Glomerular endothelial cell (primary cell): ENCODE measurements at places on chromosomes 16 and 17. TPM values are rescaled to one million over a fixed set of nuclear protein-coding genes. Genes with fewer than 3 reads are reported as not detected.

Gene CIITA
- total RNA-seq: 0.19 and 0.93 TPM in 2 replicates

Gene TEKT3
- total RNA-seq: not detected in 2 replicates

Gene GRB7
- total RNA-seq: not detected in 2 replicates

Gene CES2
- total RNA-seq: 32.6 and 39.3 TPM in 2 replicates

Gene ITGAD
- total RNA-seq: not detected in 2 replicates

Gene TVP23A
- not detected in 2 replicates for total RNA-seq

Gene PRR35
- not detected in 2 replicates for total RNA-seq

Gene SLX1B
- 36.4 and 38.0 TPM in 2 replicates for total RNA-seq

Gene USH1G
- total RNA-seq: not detected in 2 replicates

Gene GUCY2D
- not detected in 2 replicates for total RNA-seq

Gene CORO7
- total RNA-seq: 79.0 and 96.6 TPM in 2 replicates

Gene TNS4
- total RNA-seq: not detected in 2 replicates

Gene TMEM88
- 24.8 and 46.8 TPM in 2 replicates for total RNA-seq

Gene ABI3
- total RNA-seq: 22.3 and 26.2 TPM in 2 replicates

Gene GNG13
- total RNA-seq: not detected in 2 replicates

Gene SNAI3
- 0.12 TPM in 1 of 2 replicates, not detected in the other for total RNA-seq

Gene HSD11B2
- not detected in 2 replicates for total RNA-seq

Gene CES5A
- total RNA-seq: not detected in 2 replicates

Gene GPRC5C
- 8.6 and 17.5 TPM in 2 replicates for total RNA-seq

Gene P3H4
- total RNA-seq: 63.0 and 85.1 TPM in 2 replicates

Gene SIRT7
- 22.7 and 33.2 TPM in 2 replicates for total RNA-seq

Gene TEX14
- total RNA-seq: not detected in 2 replicates

Gene SAMD14
- 9.6 and 24.9 TPM in 2 replicates for total RNA-seq

Gene STUB1
- 159 and 240 TPM in 2 replicates for total RNA-seq

Gene ANKRD40CL
- total RNA-seq: not detected in 2 replicates

Gene MAPK7
- 24.9 and 36.8 TPM in 2 replicates for total RNA-seq

Gene UTS2R
- total RNA-seq: not detected in 2 replicates

Gene SPSB3
- total RNA-seq: 36.2 and 63.6 TPM in 2 replicates

Gene KRTAP2-1
- total RNA-seq: not detected in 2 replicates

Gene OTOP3
- total RNA-seq: not detected in 2 replicates

Gene NPIPB6
- 2.2 TPM in 1 of 2 replicates, not detected in the other for total RNA-seq

Gene SYCE1L
- 2.1 and 11.6 TPM in 2 replicates for total RNA-seq

Gene BCL7C
- 44.5 and 54.5 TPM in 2 replicates for total RNA-seq

Gene SLC47A2
- not detected in 2 replicates for total RNA-seq

Gene ICAM2
- total RNA-seq: 1,004 and 1,319 TPM in 2 replicates

Gene WNK4
- total RNA-seq: 8.8 and 10.4 TPM in 2 replicates

Gene C1QTNF8
- total RNA-seq: not detected in 2 replicates

Gene CACNG4
- total RNA-seq: 0.05 TPM in 1 of 2 replicates, not detected in the other

Gene CMTM1
- total RNA-seq: 1.7 and 2.9 TPM in 2 replicates

Gene TRPV3
- 0.06 TPM in 1 of 2 replicates, not detected in the other for total RNA-seq

Gene GCGR
- not detected in 2 replicates for total RNA-seq

Gene ASGR2
- not detected in 2 replicates for total RNA-seq

Gene FADS6
- total RNA-seq: not detected in 2 replicates

Gene HS3ST2
- not detected in 2 replicates for total RNA-seq

Gene OR3A2
- total RNA-seq: not detected in 2 replicates

Gene CFAP119
- 2.0 and 6.5 TPM in 2 replicates for total RNA-seq

Gene CWC25
- total RNA-seq: 15.8 and 16.2 TPM in 2 replicates

Gene CRYBA1
- not detected in 2 replicates for total RNA-seq

Gene WNT3
- total RNA-seq: 0.29 and 0.47 TPM in 2 replicates

Gene KRT36
- total RNA-seq: not detected in 2 replicates

Gene TBC1D28
- not detected in 2 replicates for total RNA-seq

Gene CES3
- 0.06 TPM in 1 of 2 replicates, not detected in the other for total RNA-seq

Gene HAS3
- 0.70 and 6.2 TPM in 2 replicates for total RNA-seq
